ENCODE measurements at places on chromosomes 7 and 10.

- no peak for DNase-seq
Measured at GRCh38 chr7:54813398-54813797, 54.4 kb upstream of the SEC61G start.

GRCh38 chr7:99478464-99479440 is 6.1 kb downstream of the ZNF789 start:
- no peak for DNase-seq

DNA sequence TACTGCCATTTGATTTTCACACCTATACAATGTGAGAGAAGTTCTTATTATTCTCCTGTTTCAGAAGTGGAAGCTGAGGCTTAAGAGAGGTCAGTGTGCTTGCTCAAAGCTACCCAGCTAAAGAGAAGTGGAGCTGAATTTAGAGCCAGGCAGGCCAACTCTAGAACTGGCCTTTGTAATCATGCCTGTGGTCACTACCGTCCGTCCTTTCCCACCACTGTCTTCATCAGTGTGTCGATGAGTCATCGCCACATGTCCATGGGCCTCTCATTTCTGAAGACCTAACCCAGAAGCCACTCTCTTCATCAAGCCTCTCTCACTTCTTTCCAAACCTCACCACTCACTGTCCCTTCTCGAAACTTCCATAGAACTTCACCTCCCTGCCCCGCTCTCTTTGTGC is 237.8 kb downstream of the KIAA1217 start:
- DNase-seq: no peak

- DNase-seq: no peak
Measured at GRCh38 chr10:77692782-77693181, 55.2 kb upstream of the KCNMA1 start.

GRCh38 chr7:155629171-155629570 is 15.3 kb upstream of the RBM33 start:
- no peak for DNase-seq

DNA sequence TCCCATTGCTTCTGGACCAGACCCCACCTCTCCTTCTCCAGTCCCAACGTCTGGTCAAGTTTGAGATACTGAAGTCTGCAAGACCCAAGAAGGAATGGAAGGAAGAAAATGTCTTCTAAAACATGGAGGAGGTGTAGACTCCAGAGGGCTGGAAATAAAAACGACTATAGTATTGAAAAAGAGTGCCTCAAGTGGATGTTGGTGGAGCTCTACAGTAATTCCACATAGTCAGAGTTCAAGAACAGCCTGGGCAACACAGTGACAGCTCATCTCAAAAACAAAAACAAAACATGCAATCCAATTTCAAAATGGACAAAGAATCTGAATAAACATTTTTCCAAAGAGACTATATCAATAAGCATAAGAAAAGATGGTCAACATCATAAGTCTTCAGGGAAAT is 2.3 kb upstream of the PCGF6 start:
- DNase-seq: no peak

GRCh38 chr10:85152496-85152895 is 824.1 kb downstream of the CCSER2 start:
- DNase-seq: no peak

DNA sequence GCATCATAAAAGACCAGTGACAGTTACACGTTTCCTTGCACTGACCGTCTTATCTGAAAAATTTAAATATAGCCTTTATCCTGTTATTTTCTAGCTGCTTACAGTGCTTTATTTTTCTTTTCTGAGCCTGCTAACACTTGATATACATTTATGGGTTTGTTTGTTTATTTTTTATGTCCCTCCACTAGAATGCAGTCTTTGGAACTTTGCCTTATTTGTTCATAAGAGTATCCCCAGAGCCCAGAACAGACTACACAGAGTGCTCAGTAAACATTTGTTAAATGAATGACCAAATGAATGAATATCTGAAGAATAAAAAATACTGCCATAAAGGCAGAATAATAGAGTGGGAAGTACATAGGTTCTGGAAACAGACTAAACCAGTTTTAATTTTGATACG is 202.3 kb upstream of the LRRN3 start:
- DNase-seq: no peak

GRCh38 chr10:13400196-13400965 is 52.3 kb upstream of the SEPHS1 start:
- no peak for DNase-seq

DNA sequence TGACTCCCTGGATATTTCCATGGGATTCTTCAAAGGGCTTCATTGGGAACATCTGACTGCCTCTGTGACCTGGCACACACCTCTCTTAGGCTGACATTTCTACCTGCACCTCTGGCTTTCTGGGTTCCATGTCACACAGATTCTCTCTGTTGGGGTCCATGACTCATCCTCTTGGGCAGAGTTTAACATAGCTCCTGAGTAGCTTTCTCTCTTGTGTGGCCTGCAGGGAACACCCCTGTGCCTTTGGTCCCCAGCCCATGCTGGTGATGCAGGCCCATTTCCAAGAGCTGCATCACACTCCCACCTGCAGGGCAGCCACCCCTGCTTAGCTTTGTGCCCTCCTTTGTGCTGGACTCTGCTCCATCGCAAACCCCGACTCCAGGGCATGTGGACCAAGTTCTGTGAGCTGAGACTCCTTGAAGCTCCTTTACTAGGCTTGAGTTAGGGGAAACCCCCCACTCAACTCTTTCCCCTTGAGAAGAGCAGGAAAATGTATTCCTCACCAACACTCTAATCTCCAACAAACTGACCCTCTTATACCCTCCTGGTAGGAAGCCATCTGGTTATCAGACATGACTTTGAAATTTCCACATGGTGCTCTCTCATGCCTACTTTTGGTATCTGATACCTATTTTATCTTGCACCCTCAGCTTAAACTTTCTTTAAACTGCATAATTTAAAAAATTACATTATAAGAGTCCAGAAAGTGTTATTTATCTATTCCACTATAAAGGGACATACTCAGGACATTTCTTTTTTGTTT is 93.3 kb downstream of the ZNF777 start:
- no peak for DNase-seq

GRCh38 chr10:58838561-58839208 is 326.0 kb downstream of the BICC1 start:
- DNase-seq: no peak

DNA sequence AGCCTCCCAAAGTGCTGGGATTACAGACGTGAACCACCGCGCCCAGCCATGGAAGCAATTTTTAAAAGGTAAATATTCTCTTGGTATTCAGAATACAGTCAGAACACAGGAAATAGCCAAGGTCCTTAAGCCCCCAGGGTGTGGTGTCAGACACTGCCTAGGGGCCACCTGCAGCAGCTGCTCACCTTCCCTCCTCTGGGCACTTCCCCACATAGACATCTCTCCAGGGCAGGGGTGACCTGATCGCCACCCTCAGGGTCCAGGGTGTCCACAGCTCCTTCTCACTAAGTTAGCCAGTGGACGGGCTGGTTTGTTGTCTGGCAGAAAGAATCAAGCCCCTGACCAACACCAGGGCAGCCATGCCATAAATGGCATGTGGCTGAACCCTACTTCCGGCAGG is 15.9 kb downstream of the URGCP start:
- DNase-seq: no peak

DNA sequence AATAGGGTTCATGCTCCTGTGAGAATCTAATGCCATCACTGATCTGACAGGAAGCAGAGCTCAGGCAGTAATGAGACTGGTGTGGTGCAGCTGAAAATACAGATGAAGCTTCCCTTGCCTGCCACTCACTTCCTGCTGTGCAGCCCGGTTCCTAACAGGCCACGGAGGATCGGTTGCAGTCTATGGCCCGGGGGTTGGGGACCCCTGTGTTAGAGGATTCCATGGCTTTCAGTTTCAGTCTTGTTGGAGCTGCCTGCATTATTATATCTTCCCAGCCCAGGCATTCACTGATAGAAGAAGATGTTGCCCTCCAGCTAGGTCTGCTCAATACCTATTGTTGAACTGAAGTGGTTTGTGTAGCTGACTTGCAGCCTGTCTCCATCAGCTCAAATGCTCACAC is 1298.8 kb downstream of the TYW1 start:
- DNase-seq: no peak

DNA sequence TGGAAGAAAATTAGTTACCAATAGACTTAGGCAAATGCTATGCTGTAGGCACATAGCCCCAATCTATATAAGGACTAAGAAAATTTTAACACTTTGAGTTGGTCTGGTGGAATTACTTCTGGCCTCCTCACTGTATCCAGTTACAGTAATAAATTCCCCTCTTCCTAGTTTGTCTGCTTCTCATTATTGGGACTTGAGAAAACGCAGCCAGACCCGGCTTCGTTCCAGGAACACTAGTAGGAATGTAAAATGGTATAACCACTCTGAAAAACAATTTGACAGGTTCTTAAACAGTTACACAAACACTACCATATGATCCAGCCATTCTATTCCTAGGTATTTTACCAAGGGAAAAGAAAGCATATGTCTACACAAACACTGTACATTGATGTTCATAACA is 150.2 kb downstream of the VPS50 start:
- DNase-seq: no peak

GRCh38 chr7:92150450-92151017 is 16.3 kb upstream of the CYP51A1 start:
- DNase-seq: no peak

DNA sequence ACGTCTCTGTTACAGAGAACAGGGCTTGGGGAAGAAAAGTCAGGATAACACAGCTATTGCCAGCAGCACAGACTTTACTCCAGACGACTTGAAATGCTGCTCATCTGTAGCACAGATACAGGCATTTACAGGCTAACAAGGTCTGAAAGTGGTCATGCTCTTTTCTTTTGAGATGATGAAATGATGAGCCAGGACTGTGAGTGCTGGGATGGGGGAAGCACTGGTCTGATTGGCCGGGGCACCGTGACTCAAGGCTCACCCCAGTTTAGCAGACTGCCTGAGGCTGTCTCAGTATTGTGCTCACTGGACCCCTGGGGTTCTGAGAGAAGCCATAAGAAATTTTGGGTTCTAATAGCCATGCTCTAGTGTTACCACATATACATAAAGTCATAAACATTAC is 12.4 kb downstream of the SMKR1 start:
- no peak for DNase-seq

DNA sequence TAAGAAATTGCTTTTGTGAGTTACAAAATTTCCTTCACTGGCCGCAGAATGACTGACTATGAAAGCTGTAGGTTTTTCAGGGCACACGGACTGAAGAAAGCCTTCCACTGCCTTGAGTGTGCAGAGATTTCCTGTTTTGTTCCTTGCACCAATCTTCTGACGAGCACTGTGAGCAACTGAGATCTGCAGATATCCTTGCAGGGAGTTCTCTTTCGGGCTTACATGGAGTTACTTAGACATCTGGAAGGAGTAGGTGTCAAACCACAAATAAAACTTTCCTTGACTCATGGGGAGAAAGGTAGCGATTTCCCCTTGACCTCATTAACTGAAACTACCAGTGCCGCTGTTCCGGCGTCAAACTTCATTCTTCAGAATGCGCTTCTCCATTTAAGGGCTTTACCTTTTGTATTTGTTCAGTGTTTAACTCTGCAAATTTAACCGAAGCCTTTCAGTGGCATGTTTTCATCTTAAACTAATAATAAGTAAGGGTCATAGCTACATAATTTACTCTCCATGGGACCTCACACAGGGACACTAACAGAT is 1175.3 kb downstream of the GATA3 start:
- no peak for DNase-seq

DNA sequence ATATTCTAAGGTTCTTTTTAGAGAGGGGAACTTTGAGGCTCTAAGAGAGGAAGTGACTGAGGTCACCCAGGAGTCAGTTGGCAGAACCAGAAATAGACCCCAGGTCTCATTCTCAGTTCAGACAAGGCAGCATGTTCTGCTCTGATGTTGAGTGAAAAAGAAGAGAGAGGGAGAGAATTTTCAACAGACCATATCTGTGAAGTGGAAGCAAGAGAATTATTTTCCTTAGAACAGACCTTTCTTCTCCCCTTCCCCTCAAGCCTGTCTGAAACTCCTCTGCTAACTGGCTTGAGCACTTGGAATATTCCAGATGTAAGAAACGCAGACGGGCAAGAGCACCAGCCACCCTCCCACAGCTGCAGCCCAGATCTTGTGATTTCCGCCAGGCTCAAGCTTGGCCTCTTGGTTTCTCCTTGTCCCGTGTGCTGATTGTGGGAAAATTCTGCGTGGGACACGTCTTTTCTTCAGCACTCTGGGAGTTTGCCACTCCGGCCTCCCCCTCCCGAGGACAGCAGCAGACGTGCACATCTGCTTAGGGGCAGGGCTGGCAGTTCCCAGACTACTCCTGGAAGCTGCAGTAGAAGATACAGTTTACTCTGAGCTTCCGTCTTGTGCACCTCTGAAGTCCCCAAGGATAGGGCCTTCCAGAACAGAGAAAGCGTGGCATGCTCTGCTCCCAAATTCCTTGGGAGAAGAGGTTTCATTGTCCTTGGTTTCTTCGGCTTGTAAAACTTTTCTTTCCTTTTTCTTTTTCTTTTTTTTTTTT is 22.7 kb upstream of the IKZF1 start:
- DNase-seq: no peak

GRCh38 chr7:27955596-27955995 is 215.6 kb downstream of the TAX1BP1 start:
- DNase-seq: no peak

- DNase-seq: no peak
Measured at GRCh38 chr10:117664288-117664687, 121.7 kb downstream of the EMX2 start.

GRCh38 chr10:124875596-124875995 is 66.3 kb upstream of the ZRANB1 start:
- no peak for DNase-seq

GRCh38 chr7:104956753-104957450 is 57.1 kb upstream of the KMT2E start:
- DNase-seq: no peak

- DNase-seq: no peak
Measured at GRCh38 chr7:6579446-6579845, 2.2 kb downstream of the ZDHHC4 start.

GRCh38 chr7:76054123-76055120 is 6.5 kb downstream of the MDH2 start:
- DNase-seq: no peak

- DNase-seq: no peak
Measured at GRCh38 chr7:102966465-102966864, 53.7 kb downstream of the LRRC17 start.

DNA sequence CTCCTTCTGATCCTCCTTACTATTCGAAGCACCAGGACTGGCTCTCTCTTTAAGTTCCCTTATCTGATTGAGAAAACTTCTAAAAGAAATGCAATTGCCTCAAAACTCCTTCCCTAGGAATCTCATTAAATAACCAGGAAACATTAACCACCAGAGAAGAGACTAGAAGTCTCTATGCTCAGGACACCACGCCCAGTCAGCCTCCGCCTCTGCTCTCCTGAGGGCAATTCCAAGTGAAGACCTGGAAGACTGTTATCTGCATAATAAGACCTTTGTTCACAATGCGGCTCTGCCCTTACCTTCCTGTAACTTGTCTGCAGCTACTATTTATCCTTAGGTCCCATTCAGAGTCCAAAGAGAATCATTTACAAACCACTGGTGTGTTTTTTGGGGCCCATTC is 78.8 kb downstream of the ELMO1 start:
- DNase-seq: no peak

All from stimulated activated CD8-positive, alpha-beta memory T cell treated with anti-CD3 and anti-CD28 coated beads, Interleukin-15, amount 100 ng/mL, for 1 hour (primary cell).